ENCODE measurements at places on chromosomes 12 and 14.

DNA sequence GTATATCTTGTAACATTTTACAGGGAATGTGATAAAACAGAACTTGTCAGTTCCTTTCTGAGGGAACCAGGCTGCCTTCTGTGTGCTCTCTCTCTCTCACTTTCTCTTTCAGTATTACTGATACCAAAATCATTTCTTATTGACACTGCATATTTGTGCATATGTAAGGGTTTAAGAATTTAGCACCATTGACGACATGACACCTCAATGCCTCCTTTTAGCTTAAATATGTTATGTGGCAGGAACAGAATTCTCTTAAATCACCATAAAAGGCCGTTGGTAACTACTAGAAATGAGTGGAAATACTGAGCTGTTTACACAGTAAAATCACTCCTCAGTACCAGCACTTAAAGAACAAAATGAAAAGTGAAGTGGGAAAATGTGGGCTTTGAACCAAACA, 457.7 kb upstream of the SYT1 start:
- no peak for DNase-seq

GRCh38 chr12:88153959-88154358, 11.9 kb downstream of the TMTC3 start:
- no peak for DNase-seq

DNA sequence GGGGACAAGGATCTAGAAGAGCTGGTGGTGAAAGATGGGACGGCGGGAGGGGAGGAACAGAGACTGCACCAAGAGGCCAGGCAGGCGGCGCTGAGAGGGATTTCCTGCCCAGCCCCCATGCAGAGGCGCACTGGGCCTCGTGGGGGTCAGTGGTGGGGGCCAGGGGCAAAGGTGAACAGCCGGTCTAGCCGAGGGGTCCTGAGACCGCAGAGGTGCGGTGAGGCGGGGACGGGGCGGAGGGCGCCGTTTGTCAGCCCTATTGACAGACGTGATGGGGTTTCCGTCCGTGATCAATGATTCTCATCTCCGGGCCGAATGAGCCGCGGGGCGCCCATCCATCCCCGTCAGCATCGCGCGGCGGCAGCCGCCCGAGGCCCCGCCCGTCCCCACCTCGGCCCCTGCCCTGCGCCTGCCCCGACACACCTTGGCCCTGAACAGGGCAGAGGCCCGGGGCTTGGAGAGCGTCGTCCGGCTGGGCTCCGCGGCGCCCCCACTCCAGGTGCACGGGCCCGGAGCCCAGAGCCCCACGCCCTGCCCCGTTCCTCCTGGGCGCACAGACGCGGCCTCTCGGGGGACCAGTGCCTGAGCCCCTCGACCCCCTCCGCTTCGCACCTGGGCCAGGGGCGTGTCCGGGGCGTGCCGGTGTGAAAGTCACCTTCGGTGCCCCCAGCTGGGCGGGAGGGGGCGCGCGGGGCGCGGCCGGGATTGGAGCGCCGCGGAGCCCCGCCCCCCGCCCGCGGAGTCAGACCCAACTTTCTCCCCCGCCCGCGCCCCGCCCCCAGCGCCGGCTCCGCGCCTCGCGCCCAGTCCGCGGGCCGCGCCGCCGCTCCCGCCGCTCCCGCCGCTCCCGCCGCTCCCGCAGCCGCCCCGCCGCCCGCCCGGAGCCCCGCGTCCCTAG, at the start of gene NXPH4:
NXPH4 (plus strand) TSS at position 781 of the 898 bp plus-strand sequence. CDS start 176 bp downstream, outside the sequence.
- no peak for DNase-seq

DNA sequence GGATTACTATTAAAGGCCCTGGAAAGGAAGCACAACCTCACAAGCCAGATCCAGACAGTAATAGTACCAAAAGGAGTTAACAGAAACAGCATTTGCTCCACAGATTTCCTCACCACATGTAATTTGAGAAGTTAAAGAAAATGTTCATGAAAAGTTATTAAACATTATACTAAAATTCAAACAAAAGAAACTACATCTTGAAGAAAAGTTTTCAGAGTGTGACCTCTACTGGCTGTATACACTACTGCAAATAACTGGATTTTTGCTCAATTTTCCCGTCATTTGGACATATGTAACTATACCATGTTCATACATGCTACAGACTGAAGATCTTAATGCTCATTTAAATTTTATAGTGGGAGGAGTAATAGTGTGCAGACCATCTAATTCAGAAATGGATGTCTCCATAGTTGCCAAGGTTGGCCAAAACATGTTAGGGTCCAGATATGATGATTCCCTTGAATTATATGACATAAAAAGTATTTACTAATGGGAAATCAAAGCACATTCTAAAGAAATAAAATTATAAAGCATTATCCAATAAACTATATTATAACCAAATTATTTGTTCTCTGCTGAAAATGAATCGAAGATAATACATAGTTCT, 5.6 kb downstream of the KRR1 start:
- no peak for DNase-seq

DNA sequence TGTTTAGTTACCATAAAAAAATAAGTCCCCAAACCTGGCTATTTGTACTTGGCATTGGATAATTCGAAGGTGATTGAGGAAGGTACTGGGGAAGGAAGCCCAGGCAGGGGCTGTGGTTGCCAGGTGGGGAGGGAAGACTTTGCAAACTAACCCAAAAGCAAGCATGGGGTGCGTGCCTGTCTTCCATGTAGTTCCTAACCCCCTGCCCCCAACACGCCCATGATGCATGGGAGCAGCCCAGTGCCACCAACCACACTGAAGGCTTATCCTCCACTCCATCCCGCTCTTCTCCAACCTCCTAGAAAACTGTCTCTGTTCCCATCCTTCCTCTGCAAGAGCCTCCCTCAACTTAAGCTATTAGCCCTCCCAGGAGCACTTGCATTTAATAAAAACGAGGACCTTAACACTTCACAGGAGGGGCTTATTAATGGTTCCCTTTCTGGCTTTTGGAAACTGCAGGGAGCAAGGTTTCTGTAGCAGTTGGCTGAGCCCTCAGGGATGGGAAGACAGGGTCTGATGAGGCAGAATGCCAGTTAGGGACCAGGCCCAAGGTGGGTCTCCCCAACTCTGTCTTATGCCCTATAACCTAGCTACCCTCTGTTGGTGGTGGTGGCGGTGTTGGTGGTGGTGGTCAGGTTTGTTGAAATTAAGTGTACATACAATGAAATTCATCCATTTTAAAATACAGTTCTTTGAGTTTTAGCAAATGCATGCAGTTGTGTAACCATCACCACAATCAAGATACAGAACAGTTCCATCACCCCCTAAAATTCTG, 96.0 kb downstream of the ZFP36L1 start:
- DNase-seq = no peak

GRCh38 chr12:10272467-10272866, 35.2 kb upstream of the KLRD1 start:
- DNase-seq = no peak

DNA sequence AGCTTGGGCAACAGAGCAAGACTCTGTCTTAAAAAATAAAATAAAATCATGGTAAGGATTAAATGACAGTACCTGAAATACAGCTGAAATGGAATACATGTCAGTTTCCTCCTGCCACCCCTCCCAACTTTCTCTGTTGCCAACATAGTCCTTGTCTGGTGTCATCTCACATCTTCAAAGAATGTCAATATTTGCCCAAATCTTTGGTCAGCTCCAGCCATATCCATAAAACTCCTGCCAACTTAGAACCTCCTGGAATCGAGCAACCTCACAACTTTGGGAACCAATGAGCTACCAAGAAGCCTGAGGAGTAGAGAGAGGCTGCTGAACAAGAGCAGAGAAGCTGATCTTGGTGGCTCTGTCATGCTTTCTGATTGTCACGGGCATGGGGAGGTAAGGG, 10.8 kb upstream of the LRRC10 start:
- DNase-seq = no peak

DNA sequence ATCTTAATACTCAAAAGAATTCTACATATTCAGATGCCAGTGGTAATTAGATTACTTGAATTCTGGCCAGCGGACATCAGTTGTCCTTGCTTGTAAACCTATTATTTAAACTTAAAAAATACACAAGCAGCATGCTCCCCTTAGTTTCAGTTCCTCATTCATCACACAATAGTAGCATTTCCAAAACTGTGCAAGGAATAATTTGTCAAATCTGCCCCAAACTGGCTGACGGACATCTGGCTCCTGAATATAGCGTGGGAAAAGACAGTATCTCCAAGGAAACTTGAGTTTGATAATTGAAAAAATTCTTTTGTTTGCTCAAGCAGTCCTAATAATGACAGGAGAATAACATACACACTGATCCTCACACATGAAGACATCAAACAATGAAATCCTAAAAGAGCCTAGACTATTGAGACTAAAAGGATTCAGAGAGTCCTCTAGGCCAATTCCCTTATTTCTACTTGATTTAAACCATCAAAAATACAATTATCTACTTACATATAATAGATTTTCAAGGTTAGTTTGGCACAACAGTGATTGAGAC, 90.4 kb downstream of the KIF21A start:
- DNase-seq = no peak

- no peak for DNase-seq
Measured at GRCh38 chr12:2221030-2221621, 168.3 kb downstream of the CACNA1C start.

DNA sequence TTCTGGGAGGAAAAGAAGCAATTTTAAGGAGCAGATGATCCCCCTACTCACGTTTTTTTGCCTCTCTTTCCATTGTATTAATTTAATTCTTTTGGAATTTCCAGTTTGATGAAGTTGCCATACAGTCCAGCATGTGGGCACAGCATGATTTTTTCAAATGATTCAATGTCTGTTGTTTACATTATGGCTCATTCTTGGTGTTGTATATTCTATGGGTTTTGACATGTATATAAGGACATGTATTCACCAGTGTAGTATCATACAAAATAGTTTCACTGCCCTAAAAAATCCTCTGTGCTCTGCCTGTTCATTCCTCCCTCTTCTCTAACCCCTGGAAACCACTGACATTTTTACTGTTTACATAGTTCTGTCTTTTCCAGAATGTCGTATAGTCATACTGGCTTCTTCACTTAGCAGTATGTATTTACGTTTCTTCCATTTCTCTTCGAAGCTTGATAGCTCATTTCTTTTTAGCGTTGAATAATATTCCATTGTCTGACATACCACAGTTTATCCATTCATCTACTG, 13.3 kb upstream of the KLHDC2 start:
- no peak for DNase-seq

DNA sequence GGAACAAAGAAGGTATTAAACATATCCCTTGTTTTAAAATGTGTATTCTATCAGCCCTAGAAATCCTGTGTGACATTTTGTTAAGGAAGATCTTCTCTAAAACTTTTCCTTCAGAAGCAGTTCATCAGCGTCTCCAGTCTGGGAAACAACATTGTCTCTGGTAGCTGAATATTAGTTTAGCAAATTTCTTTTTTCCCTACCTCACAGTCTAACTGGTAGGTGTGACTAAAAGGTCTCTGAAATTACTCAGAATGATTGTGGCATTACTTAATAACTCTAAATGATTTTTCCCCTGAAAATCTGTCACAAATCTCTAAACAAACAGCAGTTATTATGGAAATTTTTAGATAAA, 1044.8 kb downstream of the FLRT2 start:
- no peak for DNase-seq

Data from stimulated activated CD4-positive, alpha-beta T cell treated with anti-CD3 and anti-CD28 coated beads, Interleukin-1b, Interleukin-23, amount 100 ng/mL, for 24 hours (primary cell).